Eye (tissue), 1 donor: ENCODE measurements at places on chromosomes 11 and 22.

DNA sequence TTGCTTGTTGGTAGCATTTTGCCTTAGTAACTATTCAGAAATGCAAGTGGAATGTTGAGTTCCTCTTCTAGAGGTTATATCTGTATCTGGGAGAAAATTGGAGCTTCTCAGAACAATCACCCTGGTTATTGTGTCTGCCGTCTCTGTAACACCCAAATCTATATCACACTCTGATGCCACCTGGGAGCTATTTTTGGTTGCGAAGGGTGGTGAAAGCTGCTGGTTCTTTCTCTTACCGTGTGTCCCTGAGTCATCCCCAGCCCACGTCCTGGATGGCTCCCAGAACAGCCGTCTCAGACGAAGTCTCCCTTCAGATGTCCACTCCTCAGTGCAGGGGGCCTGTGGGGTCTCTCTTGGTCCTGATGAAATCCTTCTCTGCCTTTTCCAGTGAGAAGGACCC lies 83.5 kb downstream of the C22orf31 start:
- no peak for DNase-seq

DNA sequence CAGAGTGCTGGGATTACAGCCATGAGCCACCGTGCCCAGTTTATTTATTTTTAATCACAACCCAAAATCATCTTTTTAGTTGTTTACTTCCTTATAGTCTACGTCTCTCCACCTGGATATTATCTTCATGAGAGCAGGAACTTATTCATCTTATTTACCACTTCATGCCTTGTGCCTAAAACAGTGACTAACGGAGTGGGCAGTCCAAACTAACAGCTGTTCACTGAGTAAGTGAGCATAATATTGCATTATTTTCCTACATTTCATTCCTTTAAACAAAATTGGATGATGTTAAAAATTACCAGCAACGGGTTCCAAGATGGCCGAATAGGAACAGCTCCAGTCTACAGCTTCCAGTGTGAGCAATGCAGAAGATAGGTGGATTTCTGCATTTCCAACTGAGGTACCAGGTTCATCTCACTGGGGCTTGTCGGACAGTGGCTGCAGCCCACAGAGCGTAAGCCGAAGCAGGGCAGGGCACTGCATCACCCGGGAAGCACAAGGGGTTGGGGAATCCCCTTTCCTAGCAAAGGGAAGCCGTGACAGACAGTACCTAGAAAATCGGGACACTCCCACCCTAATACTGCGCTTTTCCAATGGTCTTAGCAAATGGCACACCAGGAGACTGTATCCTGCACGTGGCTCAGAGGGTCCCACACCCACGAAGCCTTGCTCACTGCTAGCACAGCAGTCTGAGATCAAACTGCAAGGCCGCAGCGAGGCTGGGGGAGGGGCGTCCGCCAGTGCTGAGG lies 14.1 kb downstream of the TMEM123 start:
- DNase-seq: no peak

GRCh38 chr11:26985943-26986342 lies 8.0 kb upstream of the FIBIN start:
- no peak for DNase-seq

DNA sequence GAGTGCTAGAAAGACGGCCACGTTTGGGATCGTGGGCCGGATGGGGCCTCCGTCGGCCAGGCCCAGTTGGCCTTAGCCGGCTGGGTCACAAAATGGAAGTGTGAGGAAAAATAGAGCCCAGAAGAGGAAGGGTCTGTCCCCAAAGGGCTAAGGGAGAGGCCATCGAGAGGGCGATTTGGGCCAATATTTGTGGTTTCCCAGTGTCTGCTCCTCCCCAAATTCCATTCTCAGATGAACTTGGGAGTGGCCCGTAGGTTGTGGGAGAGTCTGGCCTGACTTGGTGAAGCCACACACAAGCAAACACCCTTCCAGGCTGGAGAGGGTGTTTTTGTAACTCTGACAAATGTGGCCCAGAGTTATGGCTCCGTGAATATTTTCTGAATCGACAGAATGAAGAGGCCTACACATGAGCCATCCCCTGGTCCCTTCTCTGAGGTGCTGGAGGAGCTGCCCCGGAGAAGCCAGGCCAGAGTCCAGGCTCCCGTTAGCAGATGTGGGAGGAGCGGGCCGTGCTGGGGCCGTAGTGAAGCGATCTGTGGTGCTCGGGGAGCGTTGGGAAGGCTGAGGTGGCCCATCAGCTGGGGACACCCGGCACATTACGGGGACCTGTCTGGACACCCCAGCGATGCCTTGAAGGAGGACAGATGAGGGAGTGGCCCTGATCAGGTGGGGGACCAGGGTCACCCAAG lies 73.5 kb upstream of the PPARA start:
- no peak for DNase-seq

GRCh38 chr22:33002035-33002434 lies 56.1 kb downstream of the SYN3 start:
- DNase-seq: no peak

- DNase-seq: peak; percentile 30
Measured at GRCh38 chr22:32803738-32804435, 2.4 kb downstream of the TIMP3 start.

- DNase-seq: no peak
Measured at GRCh38 chr11:69353696-69354544, 60.0 kb downstream of the MYEOV start.

DNA sequence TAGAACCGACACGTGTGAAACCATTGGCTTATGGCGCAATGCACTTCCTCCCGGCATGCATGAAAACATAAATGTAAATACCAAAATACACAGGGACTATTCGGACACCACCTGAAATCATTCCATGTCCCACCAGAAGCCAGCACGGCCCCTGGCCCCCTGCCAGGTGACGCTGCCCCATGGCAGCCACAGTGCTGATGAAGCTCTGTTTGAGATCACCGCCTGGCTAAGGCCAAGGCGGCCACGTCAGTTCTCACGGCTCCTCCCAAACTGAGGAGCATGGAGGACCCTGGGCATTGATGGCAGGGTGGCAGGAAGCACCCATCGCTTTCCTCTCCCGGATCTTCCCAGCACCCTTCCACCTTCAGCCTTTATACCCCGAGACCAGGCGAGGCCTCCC lies 89.5 kb downstream of the CDKN1C start:
- no peak for DNase-seq

- no peak for DNase-seq
Measured at GRCh38 chr11:2783536-2784082, 83.8 kb upstream of the KCNQ1OT1 start.

DNA sequence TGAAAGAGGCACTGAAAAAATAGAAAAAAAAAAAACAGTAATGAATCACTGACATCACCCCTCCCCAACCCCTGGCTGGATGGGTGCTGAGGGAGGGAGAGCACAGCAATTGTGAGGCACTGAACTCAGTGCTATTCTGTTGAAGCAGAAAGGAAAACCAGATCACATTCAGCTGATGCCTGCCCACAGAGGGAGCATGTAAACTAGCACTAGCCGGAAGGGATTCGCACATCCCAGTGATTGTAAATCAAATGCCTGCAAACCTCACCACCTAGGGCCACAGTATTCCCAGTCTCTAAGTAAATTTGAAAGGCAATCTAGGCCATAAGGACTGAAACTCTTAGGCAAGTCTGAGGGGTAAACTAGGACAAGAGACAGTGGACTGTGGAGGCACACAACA lies 772.0 kb upstream of the CCDC179 start:
- no peak for DNase-seq

DNA sequence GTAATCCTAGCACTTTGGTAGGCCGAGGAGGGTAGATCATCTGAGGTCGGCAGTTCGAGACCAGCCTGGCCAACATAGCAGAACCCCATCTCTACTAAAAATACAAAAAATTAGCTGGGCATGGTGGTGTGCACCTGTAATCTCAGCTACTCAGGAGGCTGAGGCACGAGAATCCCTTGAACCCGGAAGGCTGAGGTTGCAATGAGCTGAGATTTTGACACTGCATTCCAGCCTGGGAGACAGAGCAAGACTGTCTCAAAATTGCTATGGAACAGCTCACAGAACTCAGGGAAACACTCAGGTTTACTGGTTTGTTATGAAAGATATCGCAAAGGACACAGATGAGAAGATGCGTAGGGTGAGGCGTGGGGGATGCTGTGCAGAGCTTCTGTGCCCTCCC lies 2.7 kb downstream of the FAM118A start:
- DNase-seq: no peak

- DNase-seq: no peak
Measured at GRCh38 chr11:47950396-47950795, 30.0 kb upstream of the PTPRJ start.

DNA sequence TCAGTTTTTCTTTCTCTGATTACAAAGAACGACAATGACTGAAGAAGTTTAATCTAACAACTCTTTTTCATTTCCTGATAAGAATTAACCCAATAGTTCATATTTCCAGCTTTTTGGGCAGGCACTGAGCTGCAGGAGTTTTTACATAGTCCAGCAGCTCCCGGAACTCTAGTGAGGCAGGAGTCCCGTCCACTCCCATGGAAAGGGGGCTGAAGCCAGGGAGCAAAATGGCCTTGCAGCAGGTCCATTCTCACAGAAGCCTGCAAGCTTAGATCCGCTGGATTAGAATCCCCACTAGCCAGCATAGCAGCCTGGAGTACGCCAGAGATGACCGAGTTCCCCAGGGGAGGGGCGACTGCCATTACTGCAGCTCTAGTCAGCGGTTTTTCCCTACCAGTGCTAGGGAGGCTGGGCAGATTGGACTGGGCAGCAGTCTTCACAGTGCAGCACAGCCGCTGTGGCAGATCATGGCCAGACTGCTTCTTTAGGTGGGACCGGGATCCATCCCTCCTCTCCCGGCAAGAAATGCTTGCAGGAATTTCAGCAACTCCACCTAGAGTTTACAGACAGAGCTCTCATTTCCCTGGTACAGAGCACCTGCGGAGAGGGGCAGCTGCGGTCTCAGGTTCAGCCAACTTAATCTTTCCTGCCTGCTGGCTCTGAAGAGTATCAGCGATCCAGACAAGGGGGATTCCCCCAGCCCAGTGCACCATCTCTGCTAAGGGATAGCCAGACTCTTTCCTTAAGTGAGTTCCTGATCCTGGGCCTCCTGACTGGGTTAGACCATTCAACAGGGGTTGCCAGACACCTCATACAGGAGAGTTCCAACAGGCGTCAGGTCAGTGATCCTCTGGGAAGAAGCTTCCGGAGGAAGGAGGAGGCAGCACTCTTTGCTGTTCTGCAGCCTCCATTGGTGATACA lies 742 bp upstream of the CASP4 start:
- peak; percentile 4 for DNase-seq

DNA sequence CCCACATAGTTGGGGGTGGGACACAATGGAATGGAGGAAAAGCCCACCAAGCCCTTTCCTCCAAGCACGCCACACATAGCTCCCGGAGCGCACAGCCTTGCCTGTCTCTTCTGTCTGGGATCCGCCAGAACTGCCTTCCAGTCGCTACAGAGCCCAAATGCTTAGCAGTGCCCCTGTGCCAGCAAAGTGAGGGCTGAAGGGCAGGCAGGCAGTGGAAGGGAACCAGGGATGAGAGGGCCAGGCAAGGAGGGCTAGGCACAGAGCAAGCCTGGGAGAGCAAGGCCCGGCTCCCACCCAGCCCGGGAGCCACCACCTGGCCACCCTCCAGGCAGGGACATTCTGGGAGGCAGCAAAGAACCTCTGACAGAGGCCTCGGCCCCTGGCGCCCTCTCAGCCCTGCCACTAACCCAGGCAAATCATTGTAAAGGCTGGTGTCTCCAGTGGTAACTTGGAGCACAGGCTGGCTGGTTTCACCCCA lies 32.5 kb downstream of the PPP2R1B start:
- peak; percentile 33 for DNase-seq

- DNase-seq: no peak
Measured at GRCh38 chr22:23898006-23898974, 4.1 kb downstream of the MIF start.

- DNase-seq: no peak
Measured at GRCh38 chr11:118082880-118083552, 3.7 kb downstream of the SMIM35 start.

DNA sequence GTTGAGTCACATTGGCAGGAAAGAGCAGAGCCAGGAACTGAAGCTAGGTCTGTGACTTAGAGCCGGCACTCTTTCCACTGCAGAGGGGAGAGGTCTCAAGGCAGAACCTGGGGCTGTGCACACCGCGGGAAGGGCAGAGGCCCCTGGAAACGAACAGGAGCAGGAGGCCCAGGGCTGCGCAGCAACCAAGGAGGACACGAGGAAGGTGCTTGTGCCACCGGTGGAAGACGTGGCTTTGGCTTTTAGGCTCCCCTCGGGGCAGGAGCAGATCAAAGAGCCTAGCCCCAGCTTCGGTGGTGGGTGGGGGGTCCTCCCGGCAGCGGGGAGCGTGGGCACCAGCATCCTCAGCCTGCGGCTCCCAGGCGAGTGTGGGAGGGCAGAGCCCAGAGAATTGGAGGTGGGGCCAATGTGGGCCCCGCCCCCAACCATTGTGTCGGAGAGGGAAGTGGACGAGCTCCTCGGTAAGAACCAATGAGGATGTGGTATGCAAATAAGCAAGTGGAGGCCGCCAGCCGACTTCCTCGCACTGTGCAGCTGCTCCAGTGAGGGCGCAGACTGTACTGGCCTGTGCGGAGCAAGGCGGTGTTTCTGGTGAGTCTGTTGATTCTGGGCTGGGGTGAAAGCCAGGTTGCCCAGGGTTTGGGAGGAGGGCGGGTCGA lies at the start of gene CCDC116:
Gene CCDC116 (plus strand): TSS at position 524 of the 659 bp plus-strand sequence. CDS start 422 bp downstream, outside the sequence.
- DNase-seq: no peak

DNA sequence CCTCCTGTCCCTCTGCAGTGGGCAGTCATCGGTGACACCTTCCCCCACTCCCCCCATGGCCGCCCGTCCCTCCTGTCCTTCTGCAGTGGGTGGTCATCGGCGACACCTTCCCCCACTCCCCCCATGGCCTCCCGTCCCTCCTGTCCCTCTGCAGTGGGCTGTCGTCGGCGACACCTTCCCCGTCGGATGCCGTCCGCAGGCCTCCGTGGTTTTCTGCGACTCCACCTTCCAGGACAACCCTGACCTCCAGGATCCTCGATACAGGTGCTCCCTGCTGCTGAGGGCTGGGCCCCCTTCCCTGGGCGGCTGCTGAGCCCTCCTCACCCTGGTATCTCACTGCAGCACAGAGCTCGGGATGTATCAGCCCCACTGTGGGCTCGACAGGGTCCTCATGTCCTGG lies 2.2 kb downstream of the MIOX start:
- no peak for DNase-seq

GRCh38 chr11:76269247-76269646 lies 62.9 kb upstream of the WNT11 start:
- DNase-seq: no peak

- DNase-seq: peak; percentile 72
Measured at GRCh38 chr22:42282252-42282942, 11.9 kb upstream of the TCF20 start.
